Lower lobe of right lung (tissue), 2 donors: ENCODE measurements at places on chromosomes 1 and 21. TPM values are rescaled to one million over a fixed set of nuclear protein-coding genes. Genes with fewer than 3 reads are reported as not detected.

GRCh38 chr1:942411-942821, 16.6 kb downstream of the NOC2L start:
- H3K27me3 ChIP-seq, result peaks cover 63% of the 10 kb centered on the region
- DNase-seq, result no peak
- H3K4me1 ChIP-seq, result peaks cover 35% of the 10 kb centered on the region

DNA sequence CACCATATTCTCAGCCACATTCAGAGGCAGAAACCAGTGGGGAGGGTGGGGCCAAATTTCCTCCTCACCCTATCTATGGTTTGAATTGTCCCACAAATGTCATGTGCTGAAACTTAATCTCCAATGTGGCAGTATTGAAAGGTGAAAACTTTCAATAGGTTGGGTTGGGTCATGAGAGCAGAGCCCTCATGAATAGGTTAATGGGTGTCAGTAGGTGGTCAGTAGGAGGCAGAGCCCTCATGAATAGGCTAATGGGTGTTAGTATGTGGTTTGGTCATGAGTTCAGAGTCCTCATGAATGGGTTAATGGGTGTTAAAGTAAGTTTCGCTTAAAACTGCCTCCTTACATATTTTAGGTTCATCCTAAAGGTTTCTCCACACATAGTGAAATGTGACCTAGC, 170.0 kb downstream of the FCRL5 start:
- no peaks in the 10 kb centered on the region for H3K36me3 ChIP-seq
- no peaks in the 10 kb centered on the region for H3K27me3 ChIP-seq
- no peak overlapping the region for H3K27ac ChIP-seq
- no peaks in the 10 kb centered on the region for H3K4me1 ChIP-seq
- no peak overlapping the region for H3K4me3 ChIP-seq

DNA sequence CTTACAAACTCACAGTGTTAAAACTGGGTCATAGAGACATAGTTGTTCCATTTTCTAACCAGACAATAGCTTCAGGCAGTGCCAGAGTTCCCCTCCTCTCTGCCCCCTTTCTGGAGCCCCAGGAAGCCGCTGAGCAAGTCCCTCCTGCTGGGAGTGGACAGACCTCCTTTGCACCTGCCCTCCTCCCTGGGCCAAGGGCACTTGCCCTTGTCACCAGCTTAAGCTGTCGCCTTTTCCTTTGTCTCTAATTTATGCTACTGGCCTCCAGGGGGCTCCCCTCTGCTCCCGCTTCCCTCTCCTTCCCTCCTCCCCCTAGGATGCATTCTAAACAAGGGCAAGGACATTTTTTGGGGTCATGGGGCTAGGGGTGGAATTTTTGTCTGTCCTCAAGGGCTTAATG, 182.4 kb downstream of the MIS18A start:
- no peaks in the 10 kb centered on the region for H3K27me3 ChIP-seq
- no peak for DNase-seq
- H3K27ac ChIP-seq, result no peak overlapping the region
- no peaks in the 10 kb centered on the region for H3K36me3 ChIP-seq
- H3K4me1 ChIP-seq, result no peaks in the 10 kb centered on the region
- no peak overlapping the region for H3K4me3 ChIP-seq

DNA sequence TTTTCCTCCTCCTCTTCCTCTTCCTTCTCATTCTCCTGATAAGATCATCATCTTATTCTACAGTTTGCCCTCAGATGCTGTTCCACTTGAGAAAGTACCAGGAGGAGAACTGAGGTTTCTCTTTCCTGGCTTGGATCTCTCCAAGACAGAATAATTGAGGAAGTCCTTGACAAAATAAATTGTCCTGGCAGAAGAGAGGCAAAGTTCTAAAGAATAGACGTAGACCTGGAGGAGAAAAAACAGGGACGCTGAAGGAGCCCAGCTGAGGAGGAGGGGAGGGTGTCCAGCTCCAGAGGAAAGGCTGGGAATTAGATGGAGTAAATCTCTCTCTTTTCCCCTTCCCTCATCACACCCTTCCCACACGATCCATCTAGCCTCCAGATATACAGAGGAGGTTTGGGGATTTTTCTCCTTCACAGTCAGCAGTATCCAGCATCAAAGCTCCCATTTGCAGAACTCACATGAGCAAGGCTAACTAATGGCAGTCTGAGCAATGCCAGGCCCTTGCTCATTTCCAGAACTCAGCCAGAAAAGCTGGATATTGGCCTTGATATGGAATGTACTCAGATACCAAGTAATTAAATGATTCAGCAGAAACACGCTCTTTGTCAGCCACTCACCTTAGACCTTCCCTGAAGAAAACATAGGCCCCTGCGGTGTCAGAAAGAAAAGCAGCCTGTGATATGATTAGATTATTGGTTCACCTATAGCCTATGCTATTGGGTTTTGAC, 5.1 kb upstream of the GNG12 start:
- peaks cover 9% of the 10 kb centered on the region for H3K4me1 ChIP-seq
- H3K27ac ChIP-seq, result no peak overlapping the region
- DNase-seq, result no peak
- H3K27me3 ChIP-seq, result peaks cover 6% of the 10 kb centered on the region
- no peak overlapping the region for H3K4me3 ChIP-seq
- no peaks in the 10 kb centered on the region for H3K36me3 ChIP-seq

DNA sequence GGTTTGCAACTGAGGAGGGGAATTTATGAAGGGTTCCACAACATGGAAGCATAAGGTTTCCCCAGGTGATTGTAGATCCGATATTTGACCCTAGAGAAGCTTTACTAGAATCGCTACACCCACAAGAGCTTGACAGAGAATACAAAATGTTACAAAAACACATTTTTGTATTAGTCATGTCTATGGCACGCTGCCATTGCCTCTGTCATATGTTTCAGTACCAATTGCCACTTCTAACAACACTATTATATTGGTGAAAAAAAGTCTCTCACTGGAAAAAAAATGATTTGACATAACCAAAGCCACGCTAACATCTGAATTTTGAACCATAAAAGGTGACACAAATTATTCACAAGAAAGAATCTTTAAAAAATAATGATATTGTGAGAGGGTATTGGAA, 214.5 kb downstream of the KCNT2 start:
- H3K4me3 ChIP-seq, result no peak overlapping the region
- no peaks in the 10 kb centered on the region for H3K36me3 ChIP-seq
- H3K27ac ChIP-seq, result no peak overlapping the region
- no peaks in the 10 kb centered on the region for H3K4me1 ChIP-seq
- no peaks in the 10 kb centered on the region for H3K27me3 ChIP-seq

CAPN8 gene
- total RNA-seq, result 70.6 TPM
